ENCODE measurements at places on chromosomes 6 and 20.

- DNase-seq, result no peak
Observed at GRCh38 chr6:39543950-39544349, 181.3 kb downstream of the KIF6 start.

- no peak for DNase-seq
Observed at GRCh38 chr6:57027301-57027700, 19.2 kb upstream of the KIAA1586 start.

GRCh38 chr6:11202513-11203305 lies 29.8 kb downstream of the NEDD9 start:
- no peak for DNase-seq

- DNase-seq, result no peak
Observed at GRCh38 chr20:1946762-1947534, 46.9 kb downstream of the PDYN start.

- no peak for DNase-seq
Observed at GRCh38 chr6:168383062-168383854, 57.7 kb upstream of the SMOC2 start.

GRCh38 chr6:22333802-22334201 lies 37.0 kb upstream of the PRL start:
- DNase-seq, result no peak

DNA sequence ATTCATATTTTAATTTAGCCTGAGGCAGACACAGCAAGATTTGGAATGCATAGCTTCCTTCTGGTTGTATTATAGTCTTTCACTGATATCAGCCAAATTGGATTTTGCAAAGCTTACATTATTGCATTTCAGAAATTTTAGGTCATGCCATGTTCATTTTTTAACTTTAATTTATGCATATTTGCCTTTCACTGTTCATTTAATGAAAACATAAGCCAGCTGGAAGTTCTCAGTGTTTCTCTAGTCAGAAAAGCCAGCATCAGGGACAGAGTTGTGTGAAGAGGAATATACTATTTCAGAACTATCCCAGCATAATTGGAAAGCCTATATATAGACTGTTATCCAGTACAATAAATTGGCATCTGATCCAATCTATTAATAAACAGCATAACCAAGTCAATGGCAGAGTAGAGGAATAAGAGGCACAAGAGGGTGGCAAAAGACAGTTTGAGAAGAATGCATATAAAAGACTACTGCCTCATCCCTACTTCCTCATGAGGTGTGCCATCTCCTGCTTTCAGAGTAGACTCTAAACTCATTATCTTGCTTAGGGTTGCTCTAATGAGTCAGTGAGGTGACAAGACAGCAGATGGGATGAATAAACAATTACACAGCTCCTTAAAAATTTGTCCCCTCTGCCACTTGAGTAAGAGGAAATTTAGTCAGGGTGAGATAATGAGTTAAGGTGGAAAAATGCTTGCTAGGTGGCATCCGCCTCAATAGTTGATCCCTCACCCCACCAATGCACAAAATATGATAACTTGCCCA lies 159.8 kb upstream of the HCRTR2 start:
- no peak for DNase-seq

DNA sequence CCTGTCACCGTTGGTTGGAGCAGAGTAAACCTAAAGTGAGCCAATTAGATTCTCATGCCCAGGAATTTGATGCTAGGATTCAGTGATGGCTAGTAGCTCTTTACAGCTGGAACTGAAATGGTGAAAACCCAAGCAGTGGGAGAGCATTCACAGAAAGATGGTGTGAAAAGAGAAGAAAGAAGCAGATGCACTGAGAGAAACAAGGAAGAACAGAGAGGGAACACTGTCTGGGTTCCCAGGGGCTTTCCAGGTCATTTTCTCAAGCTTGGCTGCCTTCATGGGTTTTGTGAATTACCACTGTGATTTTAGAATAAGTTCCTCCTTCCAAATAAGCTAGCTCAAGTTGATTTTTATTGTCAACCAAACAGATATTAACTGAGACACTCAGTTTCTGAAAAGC lies 104.1 kb upstream of the AKIRIN2 start:
- no peak for DNase-seq

DNA sequence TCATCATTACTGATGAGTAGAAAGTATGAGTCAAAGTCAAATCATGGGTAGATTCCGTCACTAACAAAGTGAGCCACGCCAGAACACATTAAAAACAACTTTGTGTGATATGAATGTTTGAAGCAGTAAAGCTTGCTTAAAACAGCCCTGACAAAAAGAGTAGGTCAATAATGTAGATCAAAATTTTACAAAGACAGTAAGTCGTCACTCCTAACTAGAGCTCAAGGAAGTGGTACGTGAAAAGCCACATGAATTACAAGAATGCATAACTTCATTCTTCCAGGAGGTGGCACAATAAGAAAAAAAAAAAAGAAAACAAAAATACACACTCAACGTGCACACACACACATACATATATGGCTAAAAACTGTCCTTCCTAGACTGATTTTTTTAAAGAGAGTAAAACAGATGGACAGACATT lies 69.9 kb downstream of the HACE1 start:
- DNase-seq, result no peak

- no peak for DNase-seq
Observed at GRCh38 chr6:21398741-21399325, 194.7 kb upstream of the SOX4 start.

DNA sequence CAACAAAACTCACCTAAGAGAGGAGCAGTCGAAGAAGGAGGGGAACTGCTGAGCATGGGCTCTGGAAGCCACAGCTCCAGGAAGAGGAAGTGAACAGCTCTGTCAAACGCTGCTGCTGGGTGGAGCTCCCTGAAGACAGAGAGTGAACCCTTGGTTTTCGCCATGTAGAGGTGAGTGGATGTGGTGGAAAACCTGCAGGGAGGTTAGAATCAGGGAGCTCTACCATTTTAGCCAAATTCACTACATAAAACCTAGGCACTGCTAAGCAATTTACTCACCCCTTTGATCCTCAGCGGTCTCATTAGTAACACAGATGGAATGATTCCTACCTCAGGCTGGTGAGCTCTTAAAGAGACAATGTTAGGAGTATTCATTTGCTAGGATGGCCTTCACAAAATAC lies 19.4 kb upstream of the TFAP2A start:
- DNase-seq, result no peak

DNA sequence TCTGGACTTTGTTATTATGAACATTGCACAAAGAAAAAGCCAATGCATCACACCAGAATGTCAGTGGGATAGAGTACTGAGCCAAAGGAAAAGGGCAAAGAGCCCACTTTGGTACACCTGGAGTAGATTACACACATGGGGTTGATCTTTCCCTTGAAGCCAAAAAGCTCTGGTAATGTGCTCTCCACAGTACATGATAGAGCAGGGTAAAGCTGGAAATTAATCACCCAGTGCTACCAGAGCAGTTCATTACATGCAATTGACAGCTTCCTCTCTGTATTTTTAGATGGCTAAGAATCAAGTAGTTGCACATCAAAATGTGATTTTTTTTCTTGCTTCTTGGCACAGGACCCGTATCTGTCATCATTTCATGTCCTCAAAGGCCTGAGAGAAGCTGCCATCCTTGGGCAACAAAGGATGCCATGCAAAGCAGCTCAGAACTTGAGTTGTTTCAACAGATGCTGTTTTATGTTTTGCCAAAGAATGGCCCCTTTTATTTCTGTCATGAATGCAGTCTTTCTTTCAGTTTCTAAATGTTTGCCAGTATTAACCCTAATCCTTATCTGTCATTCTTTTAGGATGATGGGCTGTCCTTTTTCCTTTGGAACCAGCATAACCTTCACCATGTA lies 88.1 kb downstream of the HDGFL1 start:
- no peak for DNase-seq

- DNase-seq, result no peak
Observed at GRCh38 chr20:60512443-60512842, 554.2 kb downstream of the CDH26 start.

- no peak for DNase-seq
Observed at GRCh38 chr20:3521852-3522740, 51.3 kb downstream of the ATRN start.

- DNase-seq, result no peak
Observed at GRCh38 chr20:53654932-53655624, 61.4 kb upstream of the ZNF217 start.

DNA sequence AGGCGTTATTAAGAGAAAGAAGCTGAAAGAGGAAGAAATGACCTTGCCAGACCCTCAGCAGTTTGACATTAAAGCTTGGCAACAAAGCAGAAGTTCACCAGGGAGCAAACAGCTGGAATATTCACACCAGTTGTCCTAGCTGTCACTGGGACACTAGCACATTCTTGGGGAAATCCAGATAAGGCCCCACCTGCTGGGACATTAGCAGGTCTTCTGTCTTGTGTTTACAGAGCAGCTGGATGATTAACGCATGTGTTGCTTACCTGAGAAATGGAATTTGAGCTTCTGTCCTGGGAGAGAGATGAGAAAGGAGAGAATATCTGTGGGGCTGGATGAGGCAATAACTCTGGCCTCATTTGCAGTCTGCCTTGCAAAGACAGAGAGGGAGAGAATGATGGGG lies 137.6 kb upstream of the RIN2 start:
- DNase-seq, result no peak

- no peak for DNase-seq
Observed at GRCh38 chr20:34058831-34059230, 53.2 kb downstream of the EIF2S2 start.

- no peak for DNase-seq
Observed at GRCh38 chr6:75932067-75932466, 140.4 kb downstream of the IMPG1 start.

GRCh38 chr6:43082806-43083655 lies 6.9 kb downstream of the PTK7 start:
- no peak for DNase-seq

DNA sequence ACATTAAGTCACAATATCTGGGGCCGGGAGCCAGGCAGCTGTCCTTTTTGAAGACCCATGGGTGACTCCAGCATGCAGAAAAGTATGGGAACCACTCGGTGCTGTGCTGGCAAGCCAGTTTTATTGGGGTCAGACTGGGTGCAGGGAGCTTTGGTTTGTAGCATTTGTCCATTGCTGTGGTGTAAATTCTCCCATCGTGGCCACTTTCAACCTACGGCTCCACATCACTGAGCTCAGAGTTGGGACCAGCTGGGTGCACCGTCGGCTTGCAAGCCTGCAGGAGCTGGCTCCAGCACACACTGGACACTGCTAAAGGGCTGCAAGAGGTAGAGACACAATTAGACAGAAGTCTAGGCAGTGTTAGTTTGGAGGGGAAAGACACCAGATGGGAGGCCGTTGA lies 66.9 kb downstream of the SYNJ2 start:
- DNase-seq, result no peak

GRCh38 chr6:112933947-112934346 lies 586.8 kb downstream of the RFPL4B start:
- DNase-seq, result no peak

DNA sequence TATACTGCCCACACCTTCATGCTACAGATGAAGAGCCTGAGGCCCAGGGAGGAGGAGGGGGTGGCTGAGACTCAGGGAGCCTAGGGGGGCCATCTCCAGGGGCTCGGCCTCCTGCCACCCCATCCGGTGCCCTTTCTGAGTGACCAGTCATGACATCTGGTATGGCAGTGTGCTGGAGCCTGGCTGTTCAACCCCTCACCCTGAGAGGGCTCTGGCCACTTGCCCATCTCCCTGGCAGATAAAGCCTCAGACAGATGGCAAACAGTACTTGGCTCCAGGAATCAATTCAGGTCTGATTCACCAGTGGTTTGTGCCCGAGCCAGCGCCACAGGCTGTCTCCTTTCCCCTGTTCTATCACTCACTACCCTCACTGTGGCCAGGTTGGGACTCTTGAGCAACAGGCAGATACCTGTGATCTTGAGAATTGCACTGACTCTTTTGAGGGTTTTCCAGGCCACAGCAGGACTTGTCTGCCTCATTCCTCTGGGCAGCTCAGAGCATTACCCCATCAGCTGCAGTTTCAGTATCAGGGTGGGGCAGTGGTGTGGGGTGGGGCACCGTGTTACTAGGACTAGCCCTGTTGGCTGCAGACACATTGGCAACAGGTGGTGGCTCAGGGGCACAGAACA lies 22.8 kb downstream of the SRSF3 start:
- DNase-seq, result no peak

- DNase-seq, result no peak
Observed at GRCh38 chr20:24535941-24536730, 66.7 kb downstream of the SYNDIG1 start.

- DNase-seq, result no peak
Observed at GRCh38 chr6:73929405-73929804, 233.4 kb downstream of the CD109 start.

DNA sequence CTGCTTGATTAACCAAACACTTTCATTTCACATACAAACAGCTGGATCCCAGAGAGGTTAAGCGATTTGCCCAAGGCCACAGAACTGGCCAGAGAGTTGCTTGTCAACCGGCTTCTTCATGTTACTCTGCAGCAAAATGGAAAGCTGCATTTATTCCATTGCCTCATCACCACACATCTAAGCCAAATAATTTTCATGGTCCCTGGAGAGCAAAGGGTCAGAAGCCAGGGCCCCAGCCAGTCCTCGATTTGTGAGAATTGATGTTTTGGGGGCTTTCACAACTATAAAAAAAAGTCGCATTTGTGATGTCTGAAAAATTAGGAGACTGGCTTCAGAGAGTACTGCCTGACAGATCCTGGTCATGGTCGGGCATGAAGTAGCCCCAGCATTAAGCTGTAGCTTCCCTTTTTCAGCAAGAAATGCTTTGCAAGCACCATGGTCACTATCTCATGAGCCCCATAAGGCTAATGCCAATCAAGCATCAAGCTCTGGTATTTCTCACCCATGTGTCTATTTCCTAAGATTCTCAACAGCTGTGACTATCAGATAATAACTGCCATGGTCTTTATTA lies 95.8 kb downstream of the BANF2 start:
- no peak for DNase-seq

- DNase-seq, result no peak
Observed at GRCh38 chr20:41830702-41831101, 212.5 kb upstream of the CHD6 start.

GRCh38 chr6:29793036-29793356 lies 34.6 kb upstream of the HLA-G start:
- DNase-seq, result no peak

DNA sequence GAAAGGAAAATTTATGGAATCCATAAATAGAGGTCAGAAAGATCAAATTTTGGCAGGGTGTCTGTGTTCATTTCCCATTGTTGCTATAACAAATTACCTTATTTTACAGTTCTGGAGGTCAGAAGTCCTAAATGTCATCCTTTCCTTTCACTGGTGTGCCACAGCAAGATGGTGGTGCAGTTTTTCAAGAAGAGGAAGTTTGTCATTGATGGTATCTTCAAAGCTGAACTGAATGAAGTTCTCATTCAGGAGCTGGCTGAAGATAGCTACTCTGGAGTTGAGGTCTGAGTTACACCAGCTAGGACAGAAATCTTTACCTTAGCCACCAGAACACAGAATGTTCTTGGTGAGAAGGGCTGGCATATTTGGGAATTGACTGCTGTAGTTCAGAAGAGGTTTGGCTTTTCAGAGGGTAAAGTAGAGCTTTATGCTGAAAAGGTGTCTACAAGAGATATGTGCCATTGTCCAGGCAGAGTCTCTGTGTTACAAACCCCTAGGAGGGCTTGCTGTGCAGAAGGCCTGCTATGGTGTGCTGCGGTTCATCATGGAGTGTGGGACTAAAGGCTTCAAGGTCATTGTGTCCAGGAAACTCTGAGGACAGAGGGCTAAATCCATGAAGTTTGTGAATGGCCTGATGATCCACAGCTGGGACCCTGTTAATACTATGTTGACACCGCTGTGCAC lies 7.2 kb upstream of the CCNC start:
- no peak for DNase-seq
